ENCODE measurements at places on chromosomes 6 and 20.

DNA sequence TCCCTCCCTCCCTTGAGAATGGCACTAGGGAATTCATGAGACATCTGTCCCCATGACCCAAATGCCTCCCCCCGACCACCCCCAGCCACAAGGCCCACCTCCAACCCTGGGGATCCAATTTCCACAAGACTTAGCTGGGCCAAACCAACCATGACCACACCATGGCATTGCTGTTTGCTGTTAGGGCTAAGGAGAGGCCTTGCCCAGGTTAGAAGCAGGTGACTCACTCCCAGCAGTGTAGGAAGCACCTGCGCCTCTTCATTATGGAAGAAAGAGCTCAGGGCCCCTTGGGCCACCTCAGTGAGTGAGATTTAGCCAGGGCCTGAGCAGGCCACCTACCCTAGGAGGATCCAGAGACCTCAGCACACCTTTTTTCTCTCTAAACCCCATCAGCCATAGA, 337.9 kb downstream of the TAF4 start:
- H3K27me3 ChIP-seq, result peaks cover 9% of the 10 kb centered on the region
- no peak overlapping the region for H3K27ac ChIP-seq
- DNase-seq, result no peak
- H3K4me3 ChIP-seq, result no peak overlapping the region
- H3K4me1 ChIP-seq, result no peaks in the 10 kb centered on the region
- peaks cover 2% of the 10 kb centered on the region for H3K36me3 ChIP-seq

- no peaks in the 10 kb centered on the region for H3K36me3 ChIP-seq
- H3K27me3 ChIP-seq, result no peaks in the 10 kb centered on the region
- H3K4me3 ChIP-seq, result no peak overlapping the region
- no peak for DNase-seq
- no peak overlapping the region for H3K27ac ChIP-seq
Observed at GRCh38 chr6:91483415-91484105, 896.7 kb upstream of the MAP3K7 start.

- no peak overlapping the region for H3K27ac ChIP-seq
- no peak for DNase-seq
- peaks cover 5% of the 10 kb centered on the region for H3K4me1 ChIP-seq
- no peak overlapping the region for H3K4me3 ChIP-seq
Observed at GRCh38 chr6:26420688-26421171, 18.7 kb downstream of the BTN3A1 start.

DNA sequence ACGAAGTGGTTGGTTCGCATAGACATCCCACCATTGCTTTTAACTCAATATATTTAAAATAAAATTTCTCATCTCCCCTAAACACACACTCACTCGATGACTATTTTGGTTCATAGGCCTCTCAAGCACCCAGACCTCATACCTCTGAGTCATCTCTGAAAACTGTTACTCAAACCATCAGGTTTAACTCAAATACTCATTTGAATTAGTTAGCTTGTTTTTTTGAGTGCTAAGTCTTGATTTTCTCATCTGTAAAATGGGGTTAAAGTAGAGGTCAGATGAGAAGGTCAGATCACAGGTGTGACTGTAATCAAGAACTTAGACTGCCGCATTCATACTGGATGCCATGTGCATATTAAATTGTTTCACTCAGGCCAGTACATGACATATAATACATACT, 243.9 kb upstream of the TENT5A start:
- DNase-seq, result no peak
- H3K4me1 ChIP-seq, result no peaks in the 10 kb centered on the region

DNA sequence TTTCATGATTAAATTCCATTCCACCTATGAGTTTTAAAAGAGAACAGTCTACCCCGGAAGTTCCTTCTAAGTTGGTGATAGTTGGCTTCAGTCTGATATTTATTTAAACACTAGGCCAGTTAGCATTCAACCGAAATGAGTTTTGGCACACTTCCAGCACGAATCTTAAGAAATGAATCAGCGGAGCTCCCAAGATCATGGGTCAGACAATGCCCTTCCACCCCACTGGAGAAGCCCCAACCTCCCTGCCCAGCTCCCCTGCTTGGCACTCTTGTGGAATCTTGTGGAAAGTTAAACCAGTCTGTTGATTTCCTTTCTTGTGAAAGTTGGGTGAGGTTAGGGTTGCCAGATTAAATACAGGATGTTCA, 64.3 kb downstream of the MKKS start:
- peaks cover 75% of the 10 kb centered on the region for H3K27me3 ChIP-seq
- peaks cover 2% of the 10 kb centered on the region for H3K36me3 ChIP-seq

DNA sequence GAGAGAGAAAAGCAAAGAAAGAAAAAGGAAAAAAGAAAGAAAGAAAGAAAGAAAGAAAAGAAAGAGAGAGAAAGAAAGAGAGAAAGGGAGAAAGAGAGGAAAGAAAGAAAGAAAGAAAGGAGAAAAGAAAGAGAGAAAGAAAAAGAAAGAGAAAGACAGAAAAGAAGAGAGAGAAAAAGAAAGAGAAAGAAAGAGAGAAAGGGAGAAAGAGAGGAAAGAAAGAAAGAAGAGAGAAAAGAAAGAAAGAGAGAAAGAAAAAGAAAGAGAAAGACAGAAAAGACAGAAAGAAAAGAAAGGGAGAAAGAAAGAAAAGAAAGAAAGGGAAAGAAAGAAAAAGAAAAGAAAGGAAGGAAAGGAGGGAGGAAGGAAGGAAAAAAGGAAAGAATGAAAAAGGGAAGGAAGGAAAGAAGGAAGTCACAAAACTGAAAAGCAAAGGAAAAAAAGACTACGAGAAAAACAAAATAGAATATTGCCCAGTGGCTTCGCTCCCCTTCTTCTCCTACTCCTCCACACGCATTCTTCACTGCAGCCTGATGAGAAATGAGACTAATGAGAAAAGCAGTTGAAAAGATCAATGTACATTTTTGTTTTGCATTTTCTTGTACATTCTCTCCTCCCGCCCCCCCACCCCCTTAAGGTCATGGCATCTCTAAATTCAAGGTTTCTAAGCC, 170.0 kb downstream of the SOD2 start:
- peaks cover 2% of the 10 kb centered on the region for H3K36me3 ChIP-seq
- no peak overlapping the region for H3K4me3 ChIP-seq
- no peaks in the 10 kb centered on the region for H3K4me1 ChIP-seq
- peak overlapping the region; percentile 3 for H3K27ac ChIP-seq
- DNase-seq, result no peak

DNA sequence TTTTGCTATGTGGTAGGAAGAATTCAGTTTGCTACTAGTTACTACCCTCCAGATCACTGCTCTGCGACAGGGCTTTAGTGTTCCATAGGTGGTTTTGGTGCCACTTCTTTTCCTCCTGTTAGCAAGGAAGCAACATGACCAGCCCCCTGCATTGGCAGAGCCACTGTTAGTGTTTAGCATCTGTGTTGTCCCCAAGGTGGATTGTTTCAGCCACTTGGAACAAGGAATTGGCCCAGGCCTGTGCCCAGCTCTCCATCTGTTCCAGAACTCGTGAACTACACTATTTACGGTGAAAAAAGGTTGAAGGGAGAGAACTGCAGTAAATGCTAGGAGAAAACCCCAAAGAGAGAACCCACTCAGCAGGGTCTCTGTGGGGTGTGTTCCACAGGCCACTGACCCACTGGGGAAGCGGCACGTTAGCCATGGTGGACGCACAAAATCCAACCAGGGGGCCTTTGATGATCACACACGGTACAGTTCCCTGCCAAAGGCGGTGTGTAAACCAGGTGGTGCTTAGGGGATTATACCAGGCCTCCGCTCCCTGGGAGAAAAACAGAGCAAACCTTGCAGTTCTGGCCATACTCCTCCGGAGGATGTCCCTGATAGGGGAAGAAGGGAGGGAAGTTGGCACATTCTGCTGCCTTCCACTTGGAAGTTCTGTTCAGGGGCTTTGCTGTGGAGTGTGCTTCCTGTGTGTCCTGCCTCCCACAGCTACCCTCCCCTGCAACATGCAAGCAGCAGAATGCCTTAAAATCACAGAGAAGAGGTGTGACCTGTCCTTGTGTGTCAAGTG, 72.3 kb downstream of the LYRM2 start:
- no peaks in the 10 kb centered on the region for H3K4me1 ChIP-seq
- no peaks in the 10 kb centered on the region for H3K27me3 ChIP-seq
- no peak for DNase-seq
- H3K27ac ChIP-seq, result no peak overlapping the region

GRCh38 chr6:158797331-158798310, 21.5 kb downstream of the EZR start:
- peaks cover 77% of the 10 kb centered on the region for H3K4me1 ChIP-seq
- DNase-seq, result no peak
- H3K27me3 ChIP-seq, result no peaks in the 10 kb centered on the region
- peaks cover 51% of the 10 kb centered on the region for H3K36me3 ChIP-seq

DNA sequence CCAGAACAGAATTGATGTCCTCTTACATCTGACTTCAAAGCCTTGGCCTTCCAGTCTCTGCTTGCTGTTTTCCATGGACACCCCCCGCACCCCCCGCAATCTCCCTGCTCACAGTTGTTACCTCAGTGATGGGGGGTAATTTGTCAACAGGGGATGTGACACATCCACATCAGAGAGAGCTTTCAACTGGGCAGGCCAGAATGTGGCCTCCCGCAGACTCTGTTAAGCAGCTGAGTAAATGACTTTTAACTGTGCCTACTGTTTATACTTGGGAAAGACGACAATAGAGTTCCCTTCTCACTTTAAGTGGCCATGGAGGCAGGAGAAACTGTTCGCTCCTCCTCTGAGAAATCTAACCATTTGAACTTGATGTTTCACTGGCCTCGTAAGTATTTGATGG, 51.0 kb downstream of the TXNDC5 start:
- no peak for DNase-seq
- H3K36me3 ChIP-seq, result peaks cover 2% of the 10 kb centered on the region
- H3K4me1 ChIP-seq, result no peaks in the 10 kb centered on the region
- H3K27ac ChIP-seq, result no peak overlapping the region
- no peak overlapping the region for H3K4me3 ChIP-seq

GRCh38 chr20:22825076-22825475, 210.0 kb upstream of the SSTR4 start:
- no peaks in the 10 kb centered on the region for H3K4me1 ChIP-seq
- DNase-seq, result no peak
- H3K27me3 ChIP-seq, result no peaks in the 10 kb centered on the region
- H3K27ac ChIP-seq, result no peak overlapping the region
- no peaks in the 10 kb centered on the region for H3K36me3 ChIP-seq

- H3K27me3 ChIP-seq, result no peaks in the 10 kb centered on the region
- no peaks in the 10 kb centered on the region for H3K4me1 ChIP-seq
- DNase-seq, result no peak
- no peak overlapping the region for H3K27ac ChIP-seq
Observed at GRCh38 chr6:89853068-89853467, 23.4 kb downstream of the CASP8AP2 start.

DNA sequence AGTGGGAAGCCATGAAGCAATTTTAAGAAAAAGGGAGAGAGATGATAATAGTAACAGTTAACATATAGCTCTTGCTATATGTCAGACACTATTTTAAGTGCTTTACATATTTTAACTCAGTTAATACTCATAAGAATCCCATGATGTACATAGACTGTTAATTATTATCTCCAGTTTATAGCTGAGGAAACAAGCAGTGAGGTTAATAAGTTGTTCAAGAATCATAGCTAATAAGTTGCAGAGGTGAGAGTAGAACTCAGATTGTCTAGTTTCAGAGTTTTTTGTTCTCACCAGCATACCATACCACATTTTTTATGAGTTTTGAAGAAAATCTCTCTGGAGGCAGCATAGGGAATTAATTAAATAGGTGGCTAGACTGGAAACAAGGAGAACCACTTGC, 144.6 kb upstream of the MMS22L start:
- DNase-seq, result no peak
- no peaks in the 10 kb centered on the region for H3K36me3 ChIP-seq
- H3K4me1 ChIP-seq, result no peaks in the 10 kb centered on the region
- no peak overlapping the region for H3K4me3 ChIP-seq
- peaks cover 9% of the 10 kb centered on the region for H3K27me3 ChIP-seq
- no peak overlapping the region for H3K27ac ChIP-seq

DNA sequence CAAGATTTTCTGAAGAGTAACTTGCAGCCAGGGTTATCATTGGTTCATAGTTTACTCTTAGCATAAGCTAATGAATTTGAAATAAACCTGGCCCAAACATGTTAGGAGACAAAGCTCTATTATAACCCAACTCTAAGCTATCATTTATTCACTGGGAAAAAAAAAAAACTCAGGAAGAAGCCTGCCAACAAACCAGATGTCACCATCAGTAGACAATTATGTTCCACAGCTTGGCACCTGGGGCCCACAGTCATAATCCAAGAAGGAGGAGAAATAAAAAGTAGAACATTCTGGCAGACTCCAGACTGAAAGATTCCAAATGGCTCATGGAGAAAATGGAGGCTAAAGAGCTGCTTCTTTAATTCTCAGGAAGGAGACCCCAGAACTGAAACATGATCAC, 100.0 kb upstream of the CNR1 start:
- H3K27me3 ChIP-seq, result peaks cover 20% of the 10 kb centered on the region
- H3K4me3 ChIP-seq, result no peak overlapping the region
- no peak overlapping the region for H3K27ac ChIP-seq
- DNase-seq, result no peak
- H3K36me3 ChIP-seq, result no peaks in the 10 kb centered on the region
- no peaks in the 10 kb centered on the region for H3K4me1 ChIP-seq

DNA sequence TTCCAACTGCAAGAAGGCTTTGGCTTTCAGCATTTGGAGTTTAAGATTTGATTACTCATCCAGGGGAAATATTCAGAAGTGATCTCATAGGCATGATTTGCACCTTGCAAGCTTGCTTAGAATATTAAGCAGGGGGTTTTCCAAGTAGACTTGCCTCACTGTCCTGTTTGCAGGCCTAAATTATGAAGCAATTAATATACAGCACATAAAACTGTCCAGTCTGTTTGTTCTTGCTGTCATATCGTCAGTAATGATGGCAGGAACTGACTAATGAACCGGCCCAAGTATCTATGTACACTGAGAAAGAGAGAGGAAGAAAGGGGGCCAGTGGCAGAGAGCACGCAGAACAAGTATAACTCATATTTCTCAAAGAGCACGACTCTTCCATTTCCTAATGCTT, 212.5 kb upstream of the SUPT3H start:
- H3K27me3 ChIP-seq, result no peaks in the 10 kb centered on the region
- peaks cover 72% of the 10 kb centered on the region for H3K4me1 ChIP-seq
- peak overlapping the region; percentile 58 for H3K27ac ChIP-seq

DNA sequence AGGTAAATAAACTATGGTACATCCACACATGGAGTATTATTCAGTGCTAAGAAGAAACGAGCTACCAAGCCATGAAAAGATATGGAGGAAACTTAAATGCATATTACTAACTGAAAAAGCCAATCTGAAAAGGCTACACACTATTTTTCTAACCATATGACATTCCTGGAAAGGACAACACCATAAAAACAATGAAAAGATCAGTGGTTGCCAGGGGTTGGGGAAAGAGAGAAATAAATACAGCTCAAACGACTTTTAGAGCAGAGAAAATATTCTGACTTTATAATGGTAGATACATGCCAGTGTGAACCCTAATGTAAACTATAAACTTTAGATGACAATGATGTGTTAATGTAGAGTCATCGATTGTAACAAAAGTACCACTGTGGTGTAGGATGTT, 225.9 kb upstream of the BTBD3 start:
- H3K36me3 ChIP-seq, result no peaks in the 10 kb centered on the region
- H3K4me1 ChIP-seq, result no peaks in the 10 kb centered on the region
- no peak overlapping the region for H3K27ac ChIP-seq

GRCh38 chr6:1499777-1500176, 109.9 kb upstream of the FOXC1 start:
- H3K4me3 ChIP-seq, result no peak overlapping the region
- DNase-seq, result no peak
- H3K27ac ChIP-seq, result no peak overlapping the region
- no peaks in the 10 kb centered on the region for H3K36me3 ChIP-seq
- no peaks in the 10 kb centered on the region for H3K4me1 ChIP-seq
- peaks cover 40% of the 10 kb centered on the region for H3K27me3 ChIP-seq

Measured in central memory CD8-positive, alpha-beta T cell (primary cell).